ENCODE measurements at places on chromosomes 7 and 10.

DNA sequence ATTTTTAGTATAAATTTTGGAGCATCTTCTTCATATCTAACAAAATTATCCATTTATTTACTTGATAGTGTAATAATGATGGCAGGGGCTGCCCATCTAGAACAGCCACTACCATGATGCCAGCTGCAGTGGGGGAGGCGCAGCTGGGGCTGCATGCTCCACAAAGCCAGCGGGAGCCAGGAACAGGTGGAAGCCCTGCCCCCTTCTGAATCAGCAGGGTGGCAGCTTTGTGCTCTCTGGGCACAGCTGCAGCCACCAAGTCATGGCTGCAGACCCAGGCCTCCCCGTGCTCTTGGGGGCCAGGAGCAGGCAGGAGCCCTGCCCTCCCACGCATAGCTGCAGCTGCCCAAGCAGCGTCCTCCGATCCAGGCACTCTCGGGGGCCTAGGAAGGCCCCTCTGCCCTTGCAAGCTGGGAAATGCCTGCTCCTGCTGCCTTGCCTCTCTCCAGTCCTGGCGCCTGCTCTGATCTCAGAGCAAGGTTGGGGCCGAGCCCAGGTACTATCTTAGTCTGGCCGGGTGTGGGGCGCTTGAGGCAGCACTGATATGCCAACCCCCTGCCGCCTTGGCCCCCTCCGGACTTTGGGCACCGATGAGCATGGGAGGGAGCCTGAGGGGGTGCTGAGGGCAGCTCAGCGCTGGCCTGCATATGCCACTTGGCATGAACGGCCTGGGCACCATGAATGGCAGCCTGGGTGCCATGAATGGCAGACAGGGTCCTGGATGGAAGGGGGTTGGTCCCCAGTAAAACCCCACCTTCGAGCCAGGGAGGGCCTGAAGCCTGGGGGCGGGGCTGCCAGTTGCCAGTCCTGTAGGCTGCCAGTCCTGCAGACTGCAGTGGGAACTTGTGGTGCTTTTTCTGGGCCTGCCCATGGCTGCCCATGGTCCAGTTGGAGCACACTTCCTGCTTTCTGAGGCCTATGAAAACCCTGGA is 1110.8 kb upstream of the POT1 start:
- no peak for DNase-seq

- peak; percentile 9 for DNase-seq
These were observed 109.2 kb downstream of the DPY19L1 start for GRCh38 chr7:34928052-34928451.

DNA sequence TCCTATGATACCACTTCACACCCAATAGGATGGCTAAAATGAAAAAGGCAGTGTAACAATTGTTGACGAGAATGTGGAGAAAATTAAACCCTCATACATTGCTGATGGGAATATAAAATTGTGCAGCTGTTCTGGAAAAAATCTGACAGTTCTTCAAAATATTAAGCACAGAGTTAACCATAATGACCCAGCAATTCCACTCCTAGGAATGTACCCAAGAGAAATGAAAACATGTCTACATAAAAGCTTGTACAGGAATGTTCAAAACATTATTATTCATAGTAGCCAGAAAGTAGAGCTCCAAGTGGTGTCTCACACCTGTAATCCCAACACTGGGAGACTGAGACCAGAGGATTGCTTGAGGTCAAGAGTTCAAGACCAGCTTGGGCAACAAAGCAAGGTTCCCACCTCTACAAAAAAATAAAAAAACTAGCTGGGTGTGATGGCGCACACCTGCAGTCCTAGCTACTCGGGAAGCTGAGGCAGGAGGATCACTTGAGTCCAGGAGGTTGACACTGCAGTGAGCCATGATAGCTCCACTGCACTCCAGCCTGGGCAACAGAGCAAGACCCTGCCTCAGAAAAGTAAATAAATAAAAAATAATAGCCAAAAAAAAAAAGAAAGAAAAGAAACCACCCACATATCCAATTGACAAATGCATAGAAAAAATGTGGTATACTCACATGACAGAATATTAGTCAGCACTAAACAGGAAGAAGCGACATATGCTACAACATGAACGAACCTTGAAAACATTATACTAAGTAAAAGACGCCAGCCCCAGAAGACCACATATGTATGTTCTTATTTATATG is 5.0 kb downstream of the RHEB start:
- no peak for DNase-seq

DNA sequence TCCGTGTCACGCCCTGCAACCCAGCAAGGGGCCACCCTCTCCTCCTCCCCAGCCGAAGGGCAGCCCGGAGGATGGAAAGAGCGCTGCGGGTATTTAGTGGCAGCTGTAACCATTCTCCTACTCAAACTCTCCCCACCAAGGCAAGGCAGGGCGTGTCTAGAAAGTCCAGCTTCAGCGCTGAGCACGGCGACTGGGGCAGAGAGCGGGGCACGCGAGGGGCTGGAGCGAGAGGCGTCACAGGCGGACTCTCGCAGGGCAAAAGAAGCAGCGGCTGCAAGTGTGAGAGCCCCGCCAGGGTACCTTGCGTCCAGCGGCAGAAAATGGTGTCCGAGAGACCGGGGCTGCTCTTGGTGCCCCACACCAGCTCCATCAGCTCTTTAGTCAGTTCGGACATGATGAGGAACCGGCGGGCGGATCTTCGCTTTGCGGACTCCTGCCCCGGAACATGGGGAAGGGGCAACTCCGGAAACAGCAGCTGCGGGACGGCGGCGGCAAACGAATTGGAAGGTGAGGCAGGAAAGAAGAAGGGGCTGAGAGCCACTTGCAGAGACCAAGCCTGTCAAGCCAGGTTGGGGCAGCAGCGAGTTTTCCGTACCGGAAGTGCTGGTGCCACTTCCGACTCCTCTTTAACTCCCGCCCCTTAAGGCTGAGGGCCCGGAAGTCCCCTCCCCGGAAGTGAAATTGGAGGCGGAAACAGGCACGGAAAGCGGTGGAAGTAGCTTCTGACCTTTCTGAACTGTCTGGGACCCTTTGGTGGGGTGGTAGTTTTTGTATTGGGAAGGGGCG is at the start of gene MINDY3:
Gene MINDY3, minus strand, starts transcription at position 602 of the 786 bp plus-strand sequence. Its CDS starts 208 bp downstream, at position 394.
- peak; percentile 37 for DNase-seq

- DNase-seq = no peak
These were observed 200.2 kb upstream of the SEMA3E start for GRCh38 chr7:83849131-83849530.

DNA sequence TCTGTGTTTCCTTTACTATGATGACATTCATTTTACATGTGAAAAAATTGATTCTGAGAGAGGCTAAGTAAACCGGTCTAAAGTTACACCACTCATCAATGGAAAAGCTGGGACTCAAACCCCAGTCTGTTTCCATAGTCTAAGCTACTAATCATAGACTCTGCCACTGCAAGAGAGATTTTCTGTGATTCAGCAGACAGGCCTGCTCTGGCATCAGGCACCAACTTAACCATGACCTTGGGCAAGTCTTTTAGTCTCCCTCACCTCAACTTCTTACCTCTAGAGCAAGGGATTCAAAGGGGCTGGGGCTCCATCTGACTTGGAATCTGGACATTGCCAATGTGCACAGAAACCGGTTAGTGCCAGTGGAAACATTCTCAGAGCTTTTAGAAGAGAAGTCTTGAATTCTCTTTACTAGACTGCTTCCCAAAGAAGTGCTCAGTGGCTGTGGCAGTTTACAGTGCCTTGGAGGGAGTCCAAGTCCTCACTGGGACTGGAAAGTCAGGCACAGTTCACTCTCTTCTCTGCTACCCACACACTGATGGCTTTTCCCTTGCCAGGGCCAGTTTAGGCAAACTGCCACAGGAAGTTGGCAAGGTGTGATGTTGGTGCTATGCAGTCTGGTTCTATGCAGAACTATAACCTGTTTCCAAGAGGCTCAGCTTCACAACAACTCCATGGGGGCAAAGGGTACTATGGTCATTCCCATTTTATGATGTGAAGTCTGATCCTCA is 4.5 kb upstream of the BLNK start:
- DNase-seq = no peak

DNA sequence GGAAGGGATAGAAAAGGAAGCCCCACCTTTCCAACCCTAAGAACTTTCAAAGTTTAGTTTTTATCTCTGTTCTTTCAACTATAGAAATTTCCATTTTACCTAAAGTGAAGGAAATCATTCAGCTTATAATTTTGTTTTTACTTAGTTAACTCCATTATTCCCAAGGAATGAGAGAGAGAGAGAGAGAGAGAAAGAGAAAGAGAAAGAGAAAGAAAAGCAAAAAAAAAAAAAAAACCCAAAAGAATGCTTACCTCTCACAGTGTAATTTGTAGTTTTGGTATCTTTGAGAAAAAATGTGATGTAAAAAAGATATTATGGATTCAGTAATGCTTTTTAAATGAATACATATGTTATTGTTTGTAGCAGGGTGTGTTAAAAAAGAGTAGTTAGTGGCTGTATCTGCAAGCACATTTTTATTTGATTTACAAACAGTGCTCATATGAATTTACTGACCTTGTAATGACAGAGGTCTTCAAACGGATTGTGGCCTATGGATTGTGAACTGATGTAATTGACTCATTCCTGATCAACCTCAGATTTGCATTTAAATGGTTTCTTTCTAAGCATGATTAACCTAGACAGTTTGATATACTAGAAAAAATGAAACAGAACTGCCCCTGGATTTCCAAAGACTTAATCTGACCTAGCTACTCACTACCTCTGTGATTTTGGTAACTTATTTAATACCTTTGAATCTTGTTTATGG is 64.9 kb downstream of the LCOR start:
- no peak for DNase-seq

GRCh38 chr7:20393616-20394015 is 62.9 kb downstream of the ITGB8 start:
- DNase-seq = no peak

DNA sequence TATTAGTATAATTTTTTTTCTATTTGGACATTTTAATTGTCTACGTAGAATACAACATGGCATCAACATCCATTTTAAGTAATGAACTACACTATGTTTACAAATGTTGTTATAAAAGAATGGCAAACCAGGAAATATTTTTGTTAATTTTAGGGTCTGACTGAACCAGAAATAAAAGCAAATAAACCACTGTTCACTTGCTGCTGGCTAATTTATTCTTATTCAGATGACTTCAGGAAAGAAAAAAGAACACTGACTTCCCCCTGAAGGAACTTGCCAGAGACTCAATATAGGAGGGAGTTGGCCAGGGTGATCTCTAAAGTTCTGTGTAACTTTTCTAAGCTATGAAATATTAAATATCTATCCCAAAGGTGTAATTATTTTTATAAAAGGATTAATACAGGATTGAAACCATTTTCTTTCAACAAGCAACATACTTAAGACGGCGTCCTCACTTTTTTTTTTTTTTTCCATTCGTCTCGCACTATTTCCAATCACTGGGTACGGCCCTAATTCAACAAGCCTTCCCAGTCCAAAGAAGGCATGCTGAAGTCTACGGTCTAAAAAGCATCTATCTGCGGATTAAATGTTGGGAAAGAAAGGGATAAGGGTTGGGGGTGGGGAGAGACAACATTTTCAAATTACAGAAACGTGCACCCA is 1.2 kb downstream of the USP6NL start:
- no peak for DNase-seq

GRCh38 chr7:49255054-49255453 is 330.7 kb downstream of the CDC14C start:
- DNase-seq = no peak

Measured in NCI-H748 treated with DMSO at 0.1 percent for 48 hours (cell line).